ENCODE measurements at places on chromosomes 3 and 15. TPM values are rescaled to one million over a fixed set of nuclear protein-coding genes. Genes with fewer than 3 reads are reported as not detected.

GRCh38 chr3:9399746-9400145 lies 2.3 kb downstream of the SETD5 start:
- no peak for ATAC-seq

GRCh38 chr15:26051761-26052675 lies 188.9 kb upstream of the ATP10A start:
- ATAC-seq = no peak

DNA sequence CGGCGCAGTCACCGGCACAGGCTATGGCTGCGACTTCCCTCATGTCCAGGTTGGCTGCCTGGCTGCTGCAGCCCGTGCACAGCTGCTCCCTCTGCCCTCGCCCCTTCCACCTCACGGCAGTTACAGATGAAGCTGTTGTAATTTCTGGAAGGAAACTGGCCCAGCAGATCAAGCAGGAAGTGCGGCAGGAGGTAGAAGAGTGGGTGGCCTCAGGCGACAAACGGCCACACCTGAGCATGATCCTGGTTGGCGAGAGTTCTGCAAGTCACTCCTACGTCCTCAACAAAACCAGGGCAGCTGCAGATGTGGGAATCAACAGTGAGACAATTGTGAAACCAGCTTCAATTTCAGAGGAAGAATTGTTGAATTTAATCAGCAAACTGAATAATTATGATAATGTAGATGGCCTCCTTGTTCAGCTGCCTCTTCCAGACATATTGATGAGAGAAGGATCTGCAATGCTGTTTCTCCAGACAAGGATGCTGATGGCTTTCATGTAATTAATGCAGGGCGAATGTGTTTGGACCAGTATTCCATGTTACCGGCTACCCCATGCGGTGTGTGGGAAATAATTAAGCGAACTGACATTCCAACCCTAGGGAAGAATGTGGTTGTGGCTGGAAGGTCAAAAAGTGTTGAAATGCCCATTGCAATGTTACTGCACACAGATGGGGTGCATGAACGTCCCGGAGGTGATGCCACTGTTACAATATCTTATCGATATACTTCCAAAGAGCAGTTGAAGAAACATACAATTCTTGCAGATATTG lies 13.2 kb upstream of the GNB4 start:
- ATAC-seq = peak; percentile 97

DNA sequence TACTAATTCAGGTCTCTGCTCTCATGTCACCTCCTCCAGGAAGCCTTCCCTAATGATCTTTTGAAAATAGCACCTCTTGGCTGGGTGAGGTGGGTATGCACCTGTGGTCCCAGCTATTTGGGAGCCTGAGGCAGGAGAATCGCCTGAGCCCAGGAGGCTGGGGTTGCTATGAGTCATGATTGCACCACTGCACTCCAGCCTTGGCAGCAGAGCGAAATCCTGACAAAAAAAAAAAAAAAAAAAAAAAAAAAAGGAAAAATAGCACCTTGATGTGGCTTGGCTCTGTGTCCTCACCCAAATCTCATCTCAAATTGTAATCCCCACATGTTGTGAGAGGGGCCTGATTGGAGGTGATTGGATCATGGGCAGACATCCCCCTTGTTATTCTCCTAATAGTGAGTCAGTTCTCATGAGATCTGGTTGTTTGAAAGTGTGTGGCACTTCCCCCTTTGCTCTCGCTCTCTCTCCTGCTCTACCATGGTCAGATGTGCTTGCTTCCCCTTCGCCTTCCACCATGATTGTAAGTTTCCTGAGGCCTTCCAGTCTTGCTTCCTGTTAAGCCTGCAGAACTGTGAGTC lies 11.2 kb upstream of the RNU6-1 start:
- ATAC-seq = peak; percentile 60

DNA sequence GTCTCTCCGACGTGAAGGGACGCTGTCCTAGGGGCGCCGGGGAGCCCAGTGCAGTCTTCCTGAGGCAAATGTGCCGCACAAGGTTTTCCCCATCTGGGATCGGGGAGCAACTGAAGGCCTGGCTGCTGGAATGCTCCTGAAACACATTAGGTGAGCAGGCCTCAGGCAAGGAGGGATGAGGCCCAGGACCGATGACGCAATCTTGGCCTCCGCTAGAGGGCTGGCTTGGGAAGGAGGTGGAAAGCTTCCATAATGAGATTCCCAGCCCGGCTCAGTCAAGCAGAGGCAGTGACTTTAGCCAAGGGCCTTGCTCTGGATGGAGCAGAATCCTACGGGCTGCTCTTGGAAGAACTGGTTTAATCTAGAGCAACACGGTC lies 50.8 kb downstream of the CPN2 start:
- peak; percentile 29 for ATAC-seq

DNA sequence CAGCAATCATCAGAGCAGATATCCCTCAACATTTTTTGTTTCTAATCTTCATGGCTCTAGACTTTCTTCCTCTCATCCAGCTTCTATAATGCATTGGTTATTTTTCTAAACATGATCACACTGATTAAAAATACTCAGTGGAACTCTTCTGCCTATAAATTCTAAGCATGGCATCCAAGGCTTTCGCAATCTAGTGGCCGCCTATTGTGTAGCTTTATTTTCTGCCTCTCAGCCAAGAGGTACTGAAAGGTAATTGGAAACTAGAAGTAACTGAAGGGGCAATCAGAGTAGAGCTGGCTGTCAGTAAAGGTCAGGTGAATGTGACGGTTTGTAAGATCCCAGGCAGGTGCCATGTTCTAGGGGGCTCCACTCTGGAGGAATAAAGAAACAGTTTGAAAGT lies 33.4 kb downstream of the OXSM start:
- no peak for ATAC-seq

Gene PTX3
- 0.16 TPM for total RNA-seq

Gene MORC1
- not detected for total RNA-seq

Gene CFAP91
- total RNA-seq = not detected

Gene KBTBD13
- not detected for total RNA-seq

Gene SLC9A9
- total RNA-seq = 14.6 TPM

Gene RBP2
- total RNA-seq = not detected

Gene DUOXA2
- total RNA-seq = 10.4 TPM
